HS-5 (cell line): ENCODE measurements at places on chromosomes 1 and 21.

- no peak for DNase-seq
Observed at GRCh38 chr1:67710417-67710816, 25.4 kb downstream of the GADD45A start.

- DNase-seq = no peak
Observed at GRCh38 chr1:211630236-211631081, 45.0 kb downstream of the NEK2 start.

DNA sequence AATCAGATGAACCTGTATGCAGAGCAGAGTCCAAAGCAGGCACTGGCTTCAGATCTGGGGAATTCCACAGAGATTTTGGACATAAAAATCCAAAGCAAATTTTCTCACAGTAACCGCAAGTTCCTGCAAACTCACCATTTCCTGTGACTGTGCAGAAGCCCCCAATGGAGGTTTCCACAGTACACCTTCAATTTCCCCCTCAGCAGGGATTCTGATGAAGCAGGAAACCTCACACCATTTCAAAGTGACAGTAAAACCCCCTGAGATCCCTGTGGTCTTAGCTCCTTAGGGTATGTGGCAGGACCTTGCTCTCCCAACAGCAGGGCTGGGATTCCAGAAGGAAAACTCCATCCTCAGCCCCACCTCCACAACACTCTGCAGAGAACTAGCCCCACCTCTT is 6.0 kb upstream of the TGFBR3 start:
- DNase-seq = no peak

- no peak for DNase-seq
Observed at GRCh38 chr1:182374101-182374834, 17.3 kb downstream of the GLUL start.

DNA sequence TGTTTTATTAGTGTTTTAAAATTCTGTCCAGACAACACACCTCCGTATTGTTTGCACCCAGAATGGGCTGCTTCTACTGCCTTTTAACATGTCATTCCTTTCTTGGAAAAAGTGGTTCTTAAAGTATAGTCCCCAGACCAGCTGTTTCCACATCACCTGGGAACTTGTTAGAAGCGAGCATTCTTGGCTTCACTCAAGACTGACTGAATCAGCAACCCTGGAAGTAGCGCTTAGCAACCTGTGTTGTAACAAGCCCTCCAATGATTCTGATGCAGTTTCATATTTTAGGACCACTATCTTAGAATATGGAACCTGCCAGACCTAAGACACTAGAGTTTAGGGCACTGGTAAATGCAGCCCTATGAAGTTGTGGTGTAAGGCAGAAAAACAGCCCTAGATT is 6.0 kb upstream of the PPIE start:
- no peak for DNase-seq

GRCh38 chr1:85219853-85220610 is 19.2 kb upstream of the SYDE2 start:
- no peak for DNase-seq

GRCh38 chr1:233971753-233972152 is 67.3 kb downstream of the SLC35F3 start:
- no peak for DNase-seq

DNA sequence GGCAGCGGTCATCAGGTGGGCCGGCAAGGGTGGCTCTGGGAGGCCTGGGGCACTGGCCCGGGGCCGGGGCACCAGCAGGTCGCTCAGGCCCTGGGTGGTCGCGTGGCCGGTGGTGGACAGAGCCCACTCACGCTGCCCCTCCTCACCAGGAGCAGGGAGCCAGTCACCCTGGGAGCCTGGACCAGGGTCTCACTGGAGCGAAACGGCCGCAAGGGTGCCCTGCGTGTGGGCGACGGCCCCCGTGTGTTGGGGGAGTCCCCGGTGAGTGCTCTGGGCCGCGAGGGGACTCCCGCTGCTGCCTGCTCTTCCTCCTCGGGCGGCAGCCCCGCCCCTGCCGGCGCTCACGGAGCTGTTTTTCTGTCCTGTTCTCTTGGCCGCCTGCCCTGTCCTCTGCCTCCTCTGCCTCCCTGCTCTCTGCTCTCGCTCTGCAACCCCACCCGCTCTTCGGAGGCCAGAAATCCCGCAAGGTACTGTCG is 23.5 kb downstream of the RNF223 start:
- DNase-seq = no peak

DNA sequence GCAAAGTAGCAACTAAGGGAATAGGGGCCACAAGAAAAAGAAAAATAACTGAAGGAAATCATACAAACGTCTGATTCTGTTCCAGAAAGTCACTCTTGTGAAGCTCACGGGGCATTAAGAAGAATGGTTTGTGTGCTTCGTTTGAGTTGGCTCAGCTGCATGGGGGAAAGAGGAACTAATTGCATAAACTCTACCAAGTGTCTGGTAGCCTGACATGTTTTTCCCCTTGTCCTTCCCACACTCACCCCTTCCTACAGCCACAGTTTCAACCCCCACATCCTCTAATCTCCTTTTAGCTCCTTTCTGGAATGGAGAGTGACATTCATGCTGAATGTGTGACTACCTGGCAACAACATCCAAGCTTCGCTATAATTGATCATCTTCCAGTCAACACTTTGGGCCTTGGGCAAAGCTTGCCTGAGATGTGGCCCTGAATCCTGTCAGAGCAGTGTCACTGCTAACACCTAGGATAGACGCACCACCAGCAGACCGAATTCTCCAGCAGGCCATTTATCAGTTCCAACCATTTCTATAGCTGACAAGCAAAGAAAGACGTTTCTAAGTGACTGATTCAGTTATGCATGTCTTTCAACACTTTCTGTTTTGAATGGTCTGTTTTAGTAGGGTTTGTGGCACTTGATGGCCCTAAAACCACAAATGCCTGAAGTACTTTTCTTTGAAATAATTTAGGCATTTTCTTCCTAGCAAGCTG is 439.6 kb downstream of the TTLL7 start:
- DNase-seq = no peak

- no peak for DNase-seq
Observed at GRCh38 chr21:27419153-27419552, 452.3 kb upstream of the ADAMTS5 start.

- no peak for DNase-seq
Observed at GRCh38 chr1:244002721-244003120, 48.4 kb upstream of the ZBTB18 start.

DNA sequence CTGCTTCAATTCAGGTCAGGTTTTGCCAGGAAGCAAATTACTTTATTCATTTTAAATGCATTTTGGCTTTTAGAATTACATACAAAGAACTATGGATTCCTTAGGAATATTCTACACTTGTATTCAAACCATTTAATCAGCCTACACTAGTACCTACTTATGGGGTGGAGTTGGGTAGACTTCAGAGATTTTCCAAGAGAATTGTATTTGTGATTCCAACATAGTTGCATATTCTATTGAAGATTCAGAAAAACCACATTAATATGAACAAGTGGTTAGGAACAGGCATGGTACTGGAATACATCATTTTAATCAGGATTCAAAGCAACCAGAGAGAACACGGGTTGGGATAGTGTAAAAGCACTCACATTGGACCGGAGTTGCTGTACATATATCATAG is 33.4 kb downstream of the LUZP1 start:
- no peak for DNase-seq

DNA sequence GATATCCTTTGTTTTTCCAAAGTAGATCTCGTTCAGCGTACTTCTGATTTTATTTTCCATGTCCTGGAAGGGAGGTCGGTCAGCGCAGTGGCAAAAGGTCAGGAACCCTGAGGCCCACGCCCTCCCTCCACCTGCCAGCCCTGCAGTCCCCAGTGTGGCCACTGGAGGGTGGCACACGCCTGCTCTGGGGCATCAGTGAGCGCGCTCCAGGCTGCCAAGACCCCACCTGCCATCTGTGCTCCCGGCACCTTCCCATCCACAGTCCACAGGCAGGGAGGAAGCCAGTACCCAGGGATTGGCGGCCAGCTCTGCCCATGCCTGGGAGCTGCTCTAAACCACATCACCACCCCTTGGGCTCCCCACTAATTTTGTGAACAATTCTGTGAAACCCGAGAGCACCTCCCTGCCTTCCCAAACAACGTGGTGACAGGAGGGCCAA is 32.3 kb downstream of the SLC66A1 start:
- DNase-seq = no peak

GRCh38 chr1:193656841-193657240 is 470.4 kb upstream of the B3GALT2 start:
- no peak for DNase-seq
